ENCODE measurements at places on chromosomes 16 and 17.

- no peak for DNase-seq
Observed at GRCh38 chr16:26252598-26252997, 560.8 kb downstream of the HS3ST4 start.

DNA sequence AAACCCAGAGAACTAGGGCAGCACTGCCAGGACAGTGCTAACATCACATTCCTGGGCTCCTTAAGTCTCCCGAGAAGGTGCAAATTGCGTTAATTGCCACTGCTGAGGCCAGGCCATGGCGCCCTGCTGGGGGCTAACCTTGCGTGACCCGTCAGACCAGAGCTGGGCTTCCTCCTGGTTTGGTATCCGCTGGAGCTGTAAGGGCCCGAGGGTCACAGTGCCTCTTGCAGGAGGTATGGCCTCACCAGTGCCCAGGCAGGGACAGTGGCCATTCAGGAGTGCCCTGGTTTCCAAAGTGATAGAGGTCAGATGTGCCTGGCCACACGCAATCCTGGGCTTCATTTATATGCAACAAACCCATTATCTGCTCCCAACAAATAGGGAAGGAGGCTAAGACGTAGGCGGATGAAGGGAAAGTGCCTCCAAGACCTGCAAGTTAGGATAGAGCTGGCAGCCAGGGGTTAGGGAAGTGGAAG is 17.7 kb upstream of the ADCY9 start:
- no peak for DNase-seq

DNA sequence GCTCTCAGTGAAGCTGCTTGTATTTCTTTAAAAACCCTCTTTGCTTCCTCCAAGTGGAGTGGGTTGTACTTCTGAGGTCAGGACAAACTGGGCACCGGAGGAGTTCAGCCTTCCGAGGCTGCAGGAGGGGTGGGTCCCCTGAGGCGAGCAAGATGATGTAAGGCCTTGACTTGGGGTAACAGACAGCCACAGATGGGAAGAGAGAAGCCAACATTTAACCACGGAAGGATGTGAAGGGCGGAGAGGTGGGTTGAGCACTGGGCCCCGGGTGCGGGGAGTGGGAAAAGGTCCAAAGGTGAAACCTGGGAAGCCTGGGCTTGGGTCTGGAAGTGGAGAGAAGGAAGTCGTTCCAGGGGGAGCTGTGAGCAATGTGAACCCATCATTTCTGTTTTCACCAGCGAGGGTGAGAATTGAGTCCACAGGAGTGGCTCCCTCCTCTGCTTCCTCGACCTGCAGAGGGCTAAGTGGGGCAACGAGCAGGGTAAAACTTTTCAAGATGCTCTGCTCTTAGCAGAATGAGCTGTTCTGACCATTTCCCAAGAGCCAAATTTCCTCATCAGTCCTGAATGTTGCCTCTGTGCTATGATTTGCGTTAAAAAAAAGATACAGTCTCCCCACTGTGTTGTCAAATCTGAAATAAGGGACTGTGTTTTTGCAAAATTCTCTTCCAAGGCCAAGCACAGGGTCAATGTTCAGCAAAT is 137.7 kb upstream of the CRHR1 start:
- peak; percentile 49 for DNase-seq

- DNase-seq: no peak
Observed at GRCh38 chr17:75645889-75646637, 12.8 kb downstream of the SMIM5 start.

DNA sequence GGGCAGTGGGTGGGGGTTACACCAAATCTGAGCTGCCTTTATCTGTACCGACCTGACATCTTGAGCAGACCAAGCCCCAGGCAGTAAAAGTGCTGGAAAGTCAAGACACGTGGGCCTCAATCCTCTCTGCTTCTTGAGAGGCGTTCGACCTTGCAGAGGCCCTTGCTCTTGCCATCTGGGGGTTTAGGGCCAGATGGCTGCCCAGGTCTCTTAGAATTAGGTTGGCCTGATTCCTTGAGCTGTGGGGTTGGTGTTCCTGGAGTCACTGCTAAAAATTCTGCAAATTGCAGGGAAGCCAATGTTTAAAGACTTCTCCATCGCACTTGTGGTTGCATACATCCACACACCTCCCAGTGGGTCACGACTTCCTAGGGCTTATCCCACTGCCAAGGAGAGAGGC is 238.2 kb upstream of the ASIC2 start:
- DNase-seq: no peak

DNA sequence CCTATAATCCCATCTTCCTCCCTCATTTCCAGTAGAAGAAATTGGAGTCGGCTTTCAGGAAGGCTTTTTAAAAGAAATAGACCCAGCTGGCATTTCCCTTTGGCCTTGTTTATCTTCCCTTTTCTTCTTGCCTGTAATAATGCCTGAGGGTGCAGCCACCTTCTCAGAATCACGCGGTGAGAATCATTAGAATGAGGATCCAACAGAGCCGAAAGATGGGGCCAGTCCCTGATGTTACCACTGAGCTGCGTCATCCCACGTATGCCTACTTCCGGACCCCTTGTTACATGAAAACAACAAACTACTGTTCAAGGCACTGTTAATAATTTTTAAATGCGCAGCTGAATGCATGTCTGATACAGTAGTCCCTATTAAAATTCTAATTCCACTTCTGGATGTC is 24.1 kb downstream of the SDR42E1 start:
- DNase-seq: no peak

DNA sequence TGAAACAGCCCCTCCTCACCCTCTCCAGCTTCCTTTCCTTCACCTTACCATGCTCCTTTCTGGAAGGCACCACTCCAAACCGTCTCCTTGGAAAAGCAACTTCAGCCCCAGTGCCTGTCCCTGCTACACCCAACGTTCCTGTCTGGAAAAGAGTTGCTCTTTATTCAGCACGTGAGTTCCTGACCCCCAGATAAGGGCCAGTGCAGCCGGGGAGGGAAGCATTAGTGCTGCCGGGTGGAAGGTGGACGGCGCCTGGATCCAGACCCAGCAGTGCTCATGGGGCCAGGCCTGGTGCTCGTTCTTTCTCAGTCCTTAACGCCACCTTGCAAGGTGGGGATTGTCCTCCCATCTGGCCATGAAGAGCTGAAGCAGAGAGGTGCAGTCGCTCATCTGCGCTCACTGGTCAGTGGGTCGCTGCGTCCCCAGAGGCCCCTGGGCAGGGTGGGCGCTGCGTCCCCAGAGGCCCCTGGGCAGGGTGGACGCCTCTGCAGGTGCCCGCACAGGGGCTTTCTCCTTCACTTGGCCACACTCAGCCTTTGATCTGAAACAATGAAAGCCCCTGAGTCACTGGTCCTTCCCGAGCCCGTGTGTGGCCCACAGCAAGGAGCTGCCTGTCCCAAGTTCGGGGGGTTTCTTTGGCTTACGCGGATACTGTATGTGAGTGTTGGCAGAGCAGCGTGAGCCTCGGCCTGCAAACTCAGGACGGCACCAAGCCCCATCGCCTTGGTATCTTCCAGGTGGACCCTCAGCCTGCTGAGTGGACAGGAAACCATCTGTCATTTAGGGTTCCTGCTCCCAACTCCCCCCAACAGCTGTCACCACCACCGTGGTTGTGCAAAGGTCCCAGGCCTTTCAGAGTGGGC is 117.1 kb downstream of the SEC14L1 start:
- DNase-seq: no peak

DNA sequence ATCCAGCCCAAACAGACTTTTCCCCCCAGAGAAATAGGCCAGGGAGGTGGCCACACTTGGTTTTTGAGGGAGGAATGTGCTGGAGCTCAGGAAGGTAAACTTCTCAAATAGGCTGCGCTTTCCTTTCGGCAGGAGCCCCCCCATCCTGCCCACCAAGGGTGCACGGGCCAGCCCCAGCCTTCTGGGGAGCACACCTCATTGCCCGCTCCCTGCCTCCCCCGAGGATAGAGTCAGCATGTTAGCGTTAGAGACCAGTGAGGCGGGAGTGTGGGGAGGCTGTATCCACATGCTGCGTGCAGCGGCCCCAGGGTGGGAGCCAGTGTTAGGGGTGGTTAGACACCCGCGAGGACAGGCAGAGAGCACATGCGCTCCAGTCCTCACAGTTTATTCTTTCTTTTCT is 42.3 kb downstream of the PIPOX start:
- no peak for DNase-seq

- DNase-seq: no peak
Observed at GRCh38 chr17:9666461-9667050, 21.2 kb downstream of the USP43 start.

GRCh38 chr17:10612957-10613744 is 44.0 kb downstream of the MYH3 start:
- DNase-seq: no peak

- DNase-seq: no peak
Observed at GRCh38 chr17:5069724-5070123, 8.5 kb upstream of the ZFP3 start.

DNA sequence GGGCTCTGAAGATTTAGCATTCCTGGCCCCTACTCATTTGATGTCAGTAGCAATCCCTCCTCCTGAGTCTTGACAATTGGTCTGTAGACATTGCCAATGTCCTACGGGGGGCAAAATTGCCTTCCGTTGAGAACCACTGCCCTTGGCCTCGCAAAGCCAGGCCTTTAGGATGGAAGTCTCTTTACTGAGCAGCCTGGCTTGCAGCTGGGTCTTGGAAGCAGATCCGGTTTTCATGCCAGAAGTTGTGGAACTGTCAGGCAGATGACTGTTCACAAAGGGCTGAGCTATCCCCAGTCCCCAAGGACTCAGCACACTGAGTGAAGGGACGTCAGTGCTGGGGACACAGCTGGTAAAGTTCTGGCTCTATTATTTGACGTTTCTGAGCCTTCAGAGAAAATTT is 83.2 kb downstream of the WSCD1 start:
- DNase-seq: no peak

DNA sequence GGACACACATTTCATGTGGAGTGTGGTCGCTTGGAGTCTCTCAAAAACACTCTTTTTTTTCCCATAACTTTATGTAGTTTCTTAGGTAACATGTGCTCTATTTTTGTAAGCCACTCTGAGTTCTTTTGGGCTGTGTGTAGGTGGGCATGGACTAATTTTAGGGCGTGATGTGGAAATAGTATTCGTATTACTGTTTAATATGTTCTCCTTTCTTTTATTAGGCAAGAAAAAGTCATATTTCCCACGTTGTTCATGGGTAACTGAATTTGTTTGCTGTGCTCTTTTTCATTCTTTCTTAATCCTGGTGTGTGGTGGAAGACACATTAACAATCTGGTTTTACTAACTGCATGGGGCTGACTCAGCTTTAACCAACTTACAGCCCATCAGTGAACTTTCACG is 27.4 kb downstream of the NDEL1 start:
- DNase-seq: peak; percentile 59

- DNase-seq: peak; percentile 91
Observed at GRCh38 chr16:81711657-81712319, 67.3 kb upstream of the PLCG2 start.

GRCh38 chr16:12617401-12617819 is 186.3 kb downstream of the CPPED1 start:
- DNase-seq: no peak

DNA sequence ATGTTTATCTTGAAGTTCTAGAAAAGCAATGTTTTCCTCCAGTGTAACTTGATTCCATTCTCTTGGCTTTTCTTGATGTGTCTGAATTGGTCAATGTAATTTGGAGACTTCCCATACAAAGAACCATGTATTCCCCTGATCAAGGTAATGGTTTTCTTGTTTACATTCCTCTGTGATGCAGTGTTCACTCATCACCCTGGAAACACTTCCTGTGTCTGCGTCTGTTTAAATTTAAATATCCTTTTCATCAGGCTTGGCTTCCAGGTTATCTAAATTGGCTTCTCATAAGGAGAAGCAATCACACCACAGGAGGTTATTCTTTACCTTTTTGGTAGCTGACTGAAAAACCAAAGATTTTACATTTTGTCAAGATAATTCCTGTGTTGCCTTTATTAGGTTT is 237.3 kb upstream of the WSCD1 start:
- DNase-seq: peak; percentile 50

GRCh38 chr17:42562388-42563142 is 617 bp downstream of the COASY start:
- DNase-seq: peak; percentile 39

GRCh38 chr17:80796430-80796861 is 195.2 kb upstream of the CHMP6 start:
- peak; percentile 34 for DNase-seq

- peak; percentile 98 for DNase-seq
Observed at GRCh38 chr16:67396159-67397035, 3.1 kb upstream of the TPPP3 start.

DNA sequence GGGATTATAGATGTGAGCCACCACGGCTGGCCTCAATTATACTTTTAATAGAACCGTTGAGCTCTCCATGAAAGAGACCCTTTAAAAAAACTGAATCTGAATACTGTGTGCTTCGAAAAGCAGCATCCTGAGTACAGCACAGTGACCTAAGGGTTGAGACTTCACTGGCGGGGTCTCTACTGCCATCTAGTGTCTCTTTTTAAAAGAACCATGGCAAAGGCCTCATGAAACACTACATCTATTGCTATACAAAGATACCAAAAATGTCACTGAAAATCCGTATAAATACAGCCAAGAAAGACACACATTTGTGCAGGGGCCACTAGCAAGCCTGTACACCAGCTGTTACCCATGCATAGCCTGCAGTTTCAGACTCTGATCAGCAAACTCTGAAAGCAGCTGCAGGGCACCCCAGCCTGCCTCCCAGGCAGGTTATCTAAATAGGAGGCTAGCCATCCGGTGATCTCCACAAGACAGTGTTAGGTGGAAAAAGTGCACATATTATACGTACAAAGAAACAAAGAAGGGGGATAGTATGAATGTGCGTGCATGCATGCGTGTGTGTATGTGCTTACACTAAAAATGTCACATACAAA is 35.3 kb downstream of the NPLOC4 start:
- peak; percentile 68 for DNase-seq

DNA sequence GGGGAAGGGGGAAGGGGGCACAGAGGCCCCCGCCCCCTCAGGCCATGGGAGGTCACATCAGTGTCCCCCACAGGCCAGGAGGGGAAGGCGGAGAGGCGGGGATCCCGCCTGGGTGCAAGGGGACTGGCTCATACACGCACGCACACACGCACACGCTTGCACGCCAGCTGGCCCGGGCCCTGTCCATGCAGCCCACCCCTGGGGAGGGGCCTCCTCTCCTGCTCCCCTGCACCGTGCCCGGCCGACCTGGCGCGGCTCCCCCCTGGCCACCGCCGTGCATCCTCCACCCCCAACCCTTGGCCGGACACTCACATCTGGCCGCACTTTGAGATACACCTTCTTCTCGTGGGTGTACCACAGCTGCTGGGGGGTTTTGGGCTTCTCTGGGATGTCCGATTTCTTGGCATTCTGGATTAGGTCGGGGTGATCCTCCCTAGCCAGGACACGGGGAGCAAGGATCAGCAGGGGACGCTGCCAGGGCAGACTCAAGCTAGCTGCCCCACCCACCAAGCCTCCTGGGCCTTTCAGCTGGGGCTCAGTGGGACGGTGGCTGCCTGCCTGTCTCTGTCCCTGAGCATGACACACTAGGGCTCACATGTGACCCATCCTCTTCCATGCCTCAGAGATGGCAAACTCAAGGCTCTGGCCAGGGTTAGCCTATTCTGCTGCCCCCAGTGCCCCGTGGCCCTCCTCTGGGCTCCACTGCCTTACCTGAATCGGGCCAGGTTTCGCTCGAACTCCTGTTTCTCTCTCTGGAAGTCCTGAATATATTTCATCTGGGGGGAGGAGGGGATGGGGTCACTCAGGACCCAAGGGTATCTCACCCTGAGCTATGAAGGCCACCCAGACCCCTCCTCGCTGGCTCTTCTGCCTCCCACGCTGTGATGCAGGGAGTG is 6.7 kb downstream of the UBTF start:
- DNase-seq: no peak

GRCh38 chr17:40086150-40087044 is 14.0 kb downstream of the NR1D1 start:
- no peak for DNase-seq

GRCh38 chr17:12994341-12995074 is 23.3 kb downstream of the ELAC2 start:
- DNase-seq: no peak
